ENCODE measurements at places on chromosomes 3 and 15.
A peak's percentile ranks its signal among the peaks of the same experiment; 100 is the strongest.

GRCh38 chr3:153595186-153595815, 433.3 kb downstream of the RAP2B start:
- DNase-seq: peak; percentile 9

DNA sequence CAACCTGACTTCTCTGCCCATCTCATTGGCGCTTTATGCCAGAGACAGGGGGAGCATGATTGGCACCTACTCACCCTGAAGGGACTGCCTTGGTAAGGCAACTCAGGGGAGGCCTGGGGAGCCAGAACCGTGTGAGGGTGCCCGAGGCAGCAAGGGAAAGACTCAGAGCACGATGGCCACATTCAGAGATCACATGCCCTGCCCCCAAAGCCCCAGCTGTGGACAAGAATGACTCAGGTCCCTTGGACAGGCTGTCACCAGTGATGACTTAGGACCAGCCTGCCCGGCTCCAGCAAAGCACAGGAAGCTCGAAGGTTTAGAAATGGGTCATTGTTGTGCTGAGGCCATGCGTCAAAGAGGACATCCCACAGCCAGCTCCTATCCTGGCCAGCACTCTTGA, 49.1 kb upstream of the LIMD1 start:
- DNase-seq: no peak

- DNase-seq: no peak
Measured at GRCh38 chr3:160820022-160820421, 64.0 kb downstream of the PPM1L start.

- DNase-seq: no peak
Measured at GRCh38 chr3:126109146-126109879, 25.4 kb upstream of the SLC41A3 start.

GRCh38 chr3:28989646-28990089, 291.2 kb upstream of the RBMS3 start:
- DNase-seq: no peak

- DNase-seq: no peak
Measured at GRCh38 chr3:141237701-141238521, 6.3 kb downstream of the PXYLP1 start.

- no peak for DNase-seq
Measured at GRCh38 chr15:48058371-48058770, 62.4 kb upstream of the SLC24A5 start.

DNA sequence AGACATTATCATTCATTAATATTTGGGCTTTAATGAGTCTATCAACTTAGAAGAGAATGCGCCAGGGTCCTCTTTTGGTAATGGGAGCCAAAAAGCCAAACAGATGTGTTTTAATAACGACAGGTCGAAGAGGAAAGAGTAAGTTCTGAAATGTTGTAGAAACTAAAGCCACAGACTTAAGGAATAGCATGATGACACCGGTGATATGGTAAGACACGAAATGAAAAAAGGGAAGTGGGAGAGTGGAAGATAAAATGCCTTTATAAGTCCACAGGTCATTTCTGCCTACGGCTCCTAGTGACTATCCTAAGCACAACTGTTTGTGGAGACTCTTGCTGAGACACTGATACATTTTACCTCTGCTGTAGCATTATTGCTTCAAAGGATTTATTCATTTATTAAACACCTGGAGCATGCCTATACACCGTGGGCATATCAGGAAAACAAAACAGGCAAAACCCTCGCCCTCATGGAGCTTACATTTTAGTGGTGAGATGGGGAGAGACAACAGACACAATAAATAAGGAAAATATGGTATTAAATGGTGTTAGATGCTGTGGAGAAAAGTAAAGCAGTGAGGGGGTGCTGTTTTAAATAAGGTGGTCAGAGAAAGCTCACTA, 11.7 kb upstream of the CD47 start:
- DNase-seq: no peak

Measured in GM04504 (cell line).